Islet precursor cell (in vitro differentiated cells): ENCODE measurements at places on chromosomes 6 and 20.
A peak's percentile ranks its signal among the peaks of the same experiment; 100 is the strongest.

DNA sequence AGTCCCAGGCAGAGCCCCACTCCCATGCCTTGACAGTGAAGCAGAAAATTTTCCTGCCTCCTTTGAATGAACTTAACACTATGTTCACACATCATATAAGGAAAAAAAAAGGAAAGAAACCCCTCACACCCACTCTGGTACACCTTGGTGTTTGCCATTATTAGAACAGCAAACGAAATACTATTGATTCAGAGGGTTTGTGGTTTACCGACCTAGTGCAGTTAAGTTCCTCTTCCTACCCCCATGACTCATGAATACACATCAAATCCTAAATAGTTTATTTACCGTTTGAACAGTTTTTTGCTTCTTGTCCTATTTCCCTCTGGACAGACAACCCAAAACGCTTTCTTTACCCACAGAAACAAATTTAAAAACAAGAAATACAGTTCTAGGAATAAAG is 237.7 kb downstream of the FOXA2 start:
- DNase-seq: no peak

GRCh38 chr6:34888874-34889555 is at the start of gene ANKS1A:
ANKS1A (plus strand) TSS chr6:34889255; CDS start chr6:34889403, 148 bp downstream.
- DNase-seq: peak; percentile 90

GRCh38 chr6:24408719-24409410 is 6.1 kb downstream of the MRS2 start:
- DNase-seq: no peak

- DNase-seq: peak; percentile 79
These were observed 14.2 kb upstream of the BNIP5 start for GRCh38 chr6:36350681-36351571.

GRCh38 chr6:141482796-141483597 is 649.7 kb upstream of the GJE1 start:
- DNase-seq: no peak

DNA sequence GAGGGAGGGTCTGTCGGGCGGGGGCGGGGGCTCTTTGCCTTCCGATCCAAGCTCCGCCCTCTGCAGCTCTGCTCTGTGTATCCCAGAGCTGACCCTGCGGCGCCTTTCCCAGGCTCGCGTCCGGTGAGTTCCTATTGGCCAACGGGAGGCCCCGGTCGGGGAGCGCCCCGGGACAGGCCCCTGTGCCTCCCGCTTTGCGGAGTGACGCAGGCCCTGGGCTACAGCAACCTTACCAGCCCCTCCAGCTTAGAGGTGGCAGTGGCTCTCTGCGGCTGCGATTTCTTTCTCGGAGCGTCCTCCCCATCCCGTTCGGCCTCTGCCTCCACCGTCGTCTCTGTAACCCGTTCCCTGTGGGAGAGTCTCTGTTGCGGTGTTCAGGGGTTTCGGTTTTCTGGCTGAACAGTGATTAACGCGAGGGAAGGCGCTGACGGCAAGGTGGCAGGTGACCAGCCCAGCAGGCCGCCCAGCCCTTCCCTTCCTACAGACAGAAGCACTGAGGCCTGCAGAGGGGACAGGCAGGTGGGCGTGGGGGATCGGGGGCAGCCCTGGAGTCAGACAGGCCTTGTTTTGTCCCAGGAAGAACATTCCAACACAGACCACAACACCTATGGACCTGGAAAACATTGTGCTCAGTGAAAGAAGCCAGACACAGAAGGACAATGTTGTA is 18.1 kb upstream of the CEBPB start:
- peak; percentile 99 for DNase-seq

GRCh38 chr20:64100946-64101688 is 6.2 kb downstream of the NPBWR2 start:
- no peak for DNase-seq

DNA sequence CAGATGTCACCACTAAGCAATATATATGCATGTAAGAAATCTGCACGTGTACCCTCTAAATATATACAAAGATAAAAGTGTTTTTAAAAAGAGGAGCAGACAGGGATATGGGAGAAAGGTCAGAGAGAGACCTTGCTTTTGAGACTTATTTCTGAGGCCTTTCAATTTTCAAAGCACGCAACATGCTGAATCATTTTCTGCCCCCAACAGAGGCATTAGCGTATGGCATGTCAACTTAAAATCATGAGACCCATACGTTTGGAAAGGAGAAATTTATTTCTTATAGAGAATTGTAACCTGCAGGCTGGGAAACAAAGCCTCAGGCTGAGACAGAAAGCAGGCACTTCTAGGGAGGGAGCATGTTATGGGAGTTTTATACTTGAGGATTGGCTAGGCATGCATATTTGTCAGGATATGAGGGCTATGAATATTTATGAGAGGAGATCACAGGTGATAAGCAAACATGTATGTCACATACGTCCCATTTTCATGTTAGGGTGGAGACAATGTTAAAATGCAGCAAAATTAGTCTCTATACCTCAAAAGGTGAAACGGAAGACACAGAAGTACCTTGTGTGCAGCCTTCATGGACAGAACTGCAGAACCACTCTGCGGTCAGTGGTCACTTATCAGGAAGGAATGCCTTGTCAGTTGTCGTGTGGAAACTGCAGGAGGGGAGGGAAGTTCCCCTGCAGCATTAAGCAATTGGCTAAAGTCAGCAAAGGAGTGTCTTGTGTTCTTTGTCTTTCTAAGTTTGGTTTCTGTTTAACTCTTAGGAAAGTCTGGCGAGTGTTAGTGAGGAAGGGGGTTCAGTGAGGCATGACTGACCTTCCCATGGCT is 6.3 kb upstream of the GABRR2 start:
- DNase-seq: no peak

- no peak for DNase-seq
These were observed at the start of gene OR12D1 for GRCh38 chr6:29414588-29414987. OR12D1 (plus strand) TSS chr6:29414928.

DNA sequence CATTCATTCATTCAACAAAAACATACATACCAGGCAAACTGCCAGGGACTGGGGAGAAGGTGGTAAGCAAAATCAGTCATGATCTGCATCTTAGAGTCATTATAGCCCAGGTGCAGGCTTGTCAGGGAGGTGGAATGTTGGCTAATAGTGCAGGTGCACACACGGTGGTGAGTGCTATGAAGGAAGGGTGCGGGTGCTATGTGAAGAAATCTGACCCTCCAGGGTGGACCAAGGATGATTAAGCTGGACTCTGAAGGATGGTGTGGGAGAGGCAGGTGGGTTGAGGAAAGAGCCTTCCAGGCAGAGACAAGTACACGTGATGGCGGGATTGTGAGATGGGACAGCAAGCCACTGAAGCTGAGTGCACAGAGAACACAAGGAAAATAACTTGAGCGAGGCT is 77.4 kb downstream of the B3GAT2 start:
- no peak for DNase-seq

- no peak for DNase-seq
These were observed 14.6 kb downstream of the MYBL2 start for GRCh38 chr20:43681468-43681942.

- DNase-seq: no peak
These were observed 665.1 kb downstream of the RNF144B start for GRCh38 chr6:19052219-19052618.

- DNase-seq: no peak
These were observed 38.3 kb downstream of the SIRPA start for GRCh38 chr20:1933465-1933870.

DNA sequence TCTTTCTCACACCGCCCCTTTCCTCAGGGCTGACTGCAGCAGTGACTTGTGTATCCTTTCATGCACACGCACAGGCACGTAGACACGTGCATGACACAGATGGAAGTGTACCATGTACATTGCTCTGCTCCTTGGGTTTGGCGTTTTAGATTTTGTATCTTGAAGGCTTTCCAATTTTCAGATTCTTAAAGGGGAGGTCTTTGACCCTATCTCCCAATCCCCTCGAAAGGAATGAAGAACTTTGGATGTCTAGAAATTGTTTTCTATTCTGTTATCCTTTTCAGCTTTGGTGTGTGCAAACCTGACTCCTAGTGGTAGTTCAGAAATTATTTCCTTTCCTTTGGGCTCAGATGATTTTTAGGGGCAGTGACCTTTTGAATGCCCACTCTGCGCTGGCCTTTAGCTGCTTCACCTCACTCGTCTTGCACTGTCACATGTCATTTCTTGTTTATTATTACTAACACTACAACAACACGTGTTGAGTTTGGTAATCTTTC is 63.0 kb downstream of the HIVEP1 start:
- DNase-seq: no peak

DNA sequence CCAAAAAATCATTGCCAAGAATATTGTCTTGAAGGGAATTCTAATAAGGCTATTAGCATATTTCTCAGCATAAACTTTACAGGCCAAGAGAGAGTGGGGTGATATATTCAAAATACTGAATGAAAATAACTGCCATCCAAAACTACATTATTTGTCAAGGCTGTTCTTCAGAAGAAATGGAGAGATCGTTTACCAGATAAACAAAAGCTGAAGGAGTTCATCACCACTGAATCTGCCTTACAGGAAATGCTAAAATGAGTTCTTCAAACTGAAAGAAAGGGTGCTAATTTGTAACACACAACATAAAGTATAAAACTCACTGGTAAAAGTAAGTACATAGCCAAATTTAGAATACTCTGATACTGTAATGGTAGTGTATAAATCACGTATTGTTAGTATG is 517.0 kb downstream of the TENT5A start:
- no peak for DNase-seq

DNA sequence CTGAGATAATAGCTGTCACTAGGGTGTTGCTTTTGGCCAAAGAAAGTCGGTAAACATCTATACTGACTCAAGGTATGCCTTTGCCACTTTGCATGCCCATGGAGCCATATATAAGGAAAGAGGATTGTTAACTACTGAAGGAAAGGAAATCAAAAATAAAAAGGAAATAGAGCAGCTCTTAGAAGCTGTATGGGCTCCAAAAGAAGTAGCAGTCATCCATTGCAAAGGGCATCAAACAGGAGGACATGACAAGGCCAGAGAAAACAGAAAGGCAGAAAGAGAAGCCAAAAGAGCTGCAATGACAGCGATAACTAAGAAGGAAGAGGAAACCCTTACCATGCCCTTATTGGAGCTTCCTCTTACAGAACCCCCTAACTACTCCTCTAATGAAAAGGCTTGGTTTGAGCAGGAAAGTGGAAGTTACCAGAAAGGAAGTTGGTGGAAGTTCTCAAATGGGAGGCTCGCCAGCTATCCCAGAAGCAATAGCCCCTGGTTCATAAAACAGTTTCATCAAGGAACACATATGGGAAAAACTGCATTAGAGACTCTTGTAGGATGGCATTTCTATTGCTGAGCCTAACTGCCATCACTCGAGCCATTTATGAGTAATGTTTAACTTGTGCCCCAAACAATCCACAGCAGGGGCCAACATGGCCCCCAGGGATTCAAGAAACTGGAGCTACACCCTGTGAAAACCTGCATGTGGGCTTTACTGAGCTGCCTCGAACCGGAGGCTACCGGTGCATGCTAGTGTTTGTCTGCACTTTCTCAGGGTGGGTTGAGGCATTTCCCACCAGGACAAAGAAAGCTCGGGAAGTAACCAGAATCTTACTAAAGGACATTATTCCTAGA is 7.0 kb downstream of the IL22RA2 start:
- DNase-seq: no peak

GRCh38 chr6:106197441-106197840 is 111.3 kb downstream of the PRDM1 start:
- no peak for DNase-seq

DNA sequence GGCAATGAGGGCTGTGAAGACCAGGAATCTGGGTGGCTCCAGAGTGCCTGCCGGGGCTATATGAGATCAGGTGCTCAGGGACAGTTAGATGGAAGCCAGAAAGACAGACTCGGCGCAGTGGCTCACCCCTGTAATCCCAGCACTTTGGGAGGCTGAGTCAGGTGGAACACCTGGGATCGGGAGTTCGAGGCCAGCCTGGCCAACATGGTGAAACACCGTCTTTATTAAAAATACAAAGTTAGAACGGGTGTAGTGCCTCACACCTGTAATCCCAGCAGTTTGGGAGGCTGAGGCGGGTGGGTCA is 43.4 kb downstream of the BCAS4 start:
- no peak for DNase-seq

- no peak for DNase-seq
These were observed 1.4 kb upstream of the ULBP3 start for GRCh38 chr6:150070236-150070818.

- no peak for DNase-seq
These were observed 299.5 kb downstream of the ADGB start for GRCh38 chr6:146898069-146898887.

- no peak for DNase-seq
These were observed 122.2 kb upstream of the MYLIP start for GRCh38 chr6:16006681-16007080.

GRCh38 chr20:57411406-57412283 is 20.4 kb downstream of the RBM38 start:
- no peak for DNase-seq

GRCh38 chr20:22060610-22061009 is 355.1 kb downstream of the PAX1 start:
- no peak for DNase-seq

GRCh38 chr6:159446340-159446739 is 246.7 kb downstream of the SOD2 start:
- no peak for DNase-seq

- DNase-seq: no peak
These were observed 18.2 kb downstream of the WRNIP1 start for GRCh38 chr6:2783188-2783963.

DNA sequence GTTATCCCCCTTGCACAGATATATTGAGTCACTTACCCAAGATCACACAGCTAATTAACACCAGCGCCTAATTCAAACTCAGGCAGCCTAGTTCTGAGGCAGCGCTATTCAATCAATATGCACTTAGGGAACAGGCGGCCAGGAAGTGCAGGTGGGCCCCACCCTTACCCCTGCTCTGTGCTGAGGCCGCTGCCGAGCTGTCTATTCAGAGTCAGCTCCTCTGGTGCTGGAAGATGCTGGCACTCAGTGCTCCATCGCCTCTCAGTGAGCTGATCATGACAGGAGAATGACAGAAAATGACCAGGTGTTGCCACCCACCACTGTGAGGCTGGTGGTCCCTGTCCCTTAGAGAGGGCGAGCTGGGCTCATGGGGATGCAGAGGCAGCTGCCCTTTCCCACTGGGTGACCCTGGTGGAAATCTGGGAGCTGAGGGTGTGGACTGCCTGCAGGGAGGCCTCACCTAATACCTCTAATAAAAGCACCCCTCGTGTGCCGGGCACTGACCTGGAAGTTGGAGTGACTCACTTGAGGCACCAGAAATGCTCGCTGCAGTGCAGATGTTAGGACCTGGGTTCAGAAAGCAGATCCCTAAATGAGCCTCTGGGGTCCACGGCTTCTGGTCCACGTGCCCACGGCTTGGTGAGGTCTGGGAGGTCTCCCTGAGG is 42.5 kb upstream of the CD93 start:
- no peak for DNase-seq

DNA sequence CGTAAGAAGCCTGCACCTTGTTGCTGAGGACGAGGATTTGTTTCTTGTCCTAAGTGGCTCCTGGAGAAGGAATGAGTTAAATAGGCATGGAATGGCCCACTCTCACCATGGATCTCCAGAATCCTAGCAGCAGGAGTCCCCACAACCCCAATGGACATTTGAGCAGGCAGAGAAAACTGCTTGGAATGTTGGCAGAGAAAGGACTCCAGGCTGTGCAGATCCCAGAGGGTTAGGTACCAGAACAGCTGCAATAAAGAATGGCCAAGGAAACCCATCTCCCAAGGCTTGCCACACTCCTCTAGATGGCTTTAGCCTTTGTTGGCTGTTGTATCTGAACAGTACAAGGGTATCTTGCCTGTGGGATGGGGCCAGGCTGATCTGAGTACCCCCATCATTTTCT is 1415.7 kb upstream of the ADGRB3 start:
- DNase-seq: no peak
